Ascending aorta (tissue), 2 donors: ENCODE measurements at places on chromosomes 16 and 17. TPM values are rescaled to one million over a fixed set of nuclear protein-coding genes. Genes with fewer than 3 reads are reported as not detected.

- DNase-seq: no peak
Observed at GRCh38 chr16:728131-728889, 1.4 kb downstream of the HAGHL start.

DNA sequence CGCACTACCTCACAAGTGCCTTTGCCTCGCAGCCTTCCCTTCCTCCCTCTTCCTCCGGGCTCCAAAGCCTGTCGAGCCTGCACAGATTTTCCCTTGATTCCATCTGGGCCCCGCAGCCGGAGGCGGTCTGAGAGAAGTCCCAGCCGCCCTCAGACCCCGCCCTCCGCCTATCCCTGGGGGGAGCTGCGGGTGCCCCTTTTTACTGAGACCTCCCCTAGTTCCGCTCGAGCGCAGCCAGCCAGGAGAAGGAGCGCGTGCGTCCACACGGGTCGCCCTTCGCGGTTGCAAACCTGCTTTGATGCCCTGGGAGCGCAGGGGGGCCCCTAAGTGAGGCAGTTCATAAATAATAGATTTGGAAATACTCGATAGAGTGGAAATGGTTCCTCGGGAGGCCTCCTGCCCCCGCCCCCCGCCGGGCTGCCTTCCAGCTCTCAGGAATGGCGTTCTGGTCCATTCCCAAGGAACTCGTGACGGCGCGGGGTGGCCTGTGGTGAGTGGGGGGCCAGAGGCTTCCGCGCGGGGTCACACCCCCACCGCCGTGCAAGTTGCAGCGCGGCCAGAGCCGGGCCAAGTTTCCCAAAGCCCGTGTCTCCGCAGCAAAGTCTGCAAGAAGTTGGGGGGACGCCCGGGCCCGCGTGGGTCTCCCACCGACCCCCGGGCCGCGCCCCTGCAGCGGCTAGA lies 610 bp downstream of the C16orf74 start:
- DNase-seq: no peak

CDRT15 gene
- total RNA-seq: not detected

TBC1D16 gene
- total RNA-seq: 55.6 TPM

GRCh38 chr16:68470461-68471150 lies 22.3 kb upstream of the SMPD3 start:
- DNase-seq: no peak

GRCh38 chr16:21646721-21647561 lies 5.5 kb downstream of the IGSF6 start:
- DNase-seq: no peak

TMEM100 gene
- 1.7 TPM for total RNA-seq

DNA sequence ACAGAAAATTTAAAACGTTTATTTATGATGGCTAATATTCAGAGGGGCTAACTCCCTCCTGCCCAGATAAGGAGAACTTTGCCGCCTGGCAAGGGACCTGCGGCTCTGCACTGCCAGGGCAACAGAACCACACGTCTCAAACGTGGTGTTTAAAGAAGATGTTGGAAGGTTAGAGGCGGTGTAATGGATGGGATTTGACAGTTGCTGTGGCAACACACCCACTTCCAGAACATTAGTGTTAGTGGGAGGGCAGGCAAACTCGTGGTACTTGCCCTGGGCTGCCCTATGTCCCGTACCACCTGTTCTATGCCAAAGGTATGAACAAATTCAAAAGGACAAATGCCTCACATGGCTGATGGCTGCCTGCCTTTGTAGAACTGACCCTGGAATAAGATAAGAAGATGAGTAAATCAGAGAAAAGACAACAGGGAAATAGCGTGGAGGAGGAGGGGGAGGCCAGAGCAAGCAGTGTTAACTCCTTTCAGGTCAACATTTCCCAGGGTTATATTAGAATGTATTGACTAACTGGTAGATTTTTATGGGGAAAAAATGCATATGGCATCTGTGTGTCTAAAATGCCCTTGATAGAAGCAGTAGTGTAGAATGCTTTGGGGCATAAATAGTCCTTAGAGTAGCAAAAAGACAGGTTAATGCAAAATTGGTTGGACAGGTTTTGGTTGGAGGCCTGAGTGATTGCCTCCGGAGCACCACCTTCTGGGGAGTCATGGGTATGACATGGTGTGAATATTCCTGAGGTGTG lies 30.8 kb downstream of the HLF start:
- no peak for DNase-seq

SP6 gene
- 0.11 TPM for total RNA-seq

DNA sequence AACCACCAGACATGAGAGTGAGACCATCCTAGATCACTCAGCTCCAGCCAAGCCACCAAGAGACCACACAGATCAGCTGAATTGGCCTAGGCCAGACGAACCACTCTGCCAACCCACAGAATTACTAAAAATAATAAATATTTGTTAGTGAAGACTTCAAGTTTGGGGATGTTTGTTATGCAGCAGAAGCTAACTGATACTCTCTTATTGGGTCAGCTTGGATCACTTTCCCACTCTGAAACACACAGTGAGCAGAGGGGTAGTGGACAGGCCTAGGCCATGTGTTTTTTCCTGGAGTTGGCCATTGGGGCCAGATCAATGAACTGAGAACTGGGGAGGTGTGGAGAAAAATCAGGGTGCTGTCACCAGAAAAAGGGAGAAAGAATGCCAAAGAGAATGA lies 15.6 kb upstream of the ITPRIPL2 start:
- DNase-seq: no peak

- no peak for DNase-seq
Observed at GRCh38 chr17:67884741-67885140, 59.4 kb downstream of the BPTF start.

SLC35B1 gene
- total RNA-seq: 123 TPM

KRTAP1-5 gene
- not detected for total RNA-seq

MYH1 gene
- total RNA-seq: not detected

GRCh38 chr17:27526604-27527002 lies 70.4 kb downstream of the KSR1 start:
- no peak for DNase-seq

TK1 gene
- not detected for total RNA-seq

CTRB1 gene
- not detected for total RNA-seq

DNA sequence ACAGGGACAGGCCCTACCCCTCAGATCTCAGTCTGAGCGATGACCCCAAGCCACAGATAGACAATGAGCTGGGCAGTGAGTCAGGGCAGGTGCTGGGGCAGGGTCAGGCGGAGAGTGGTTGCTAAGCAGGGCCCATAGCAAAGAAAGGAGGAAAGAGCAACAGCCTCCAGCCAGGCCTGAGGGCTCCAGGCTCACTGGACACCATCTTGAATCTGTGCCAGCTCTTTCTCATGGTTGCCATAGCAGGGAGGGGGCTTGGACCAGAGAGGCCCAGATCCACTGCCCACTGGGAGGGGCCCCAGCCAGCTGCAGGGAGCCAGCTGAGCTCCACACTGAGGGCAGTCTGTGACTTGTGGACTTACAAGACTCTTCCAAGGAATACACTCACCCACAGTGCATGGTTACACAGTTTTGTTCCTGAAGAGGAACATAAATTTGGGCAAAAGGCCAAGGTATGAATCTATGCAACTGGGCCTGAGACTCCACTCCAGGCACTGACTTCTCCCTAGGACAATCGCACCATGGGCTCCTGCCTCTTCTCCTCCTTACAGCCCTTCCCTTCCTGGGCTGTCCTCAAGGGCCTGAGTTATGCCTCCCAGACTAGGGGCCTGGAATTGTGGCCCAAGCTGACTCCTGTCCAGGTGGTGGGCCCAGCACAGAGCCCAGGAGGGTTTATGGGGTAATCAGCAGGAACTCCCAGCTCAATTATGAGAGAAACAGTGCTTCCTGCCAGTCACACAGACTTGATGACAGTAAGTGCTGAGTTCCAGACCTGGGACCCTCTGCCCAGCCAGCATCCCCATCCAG lies 59.9 kb downstream of the BEAN1 start:
- DNase-seq: no peak

GRCh38 chr16:81616321-81617020 lies 162.6 kb upstream of the PLCG2 start:
- no peak for DNase-seq

STUB1 gene
- 258 TPM for total RNA-seq

GRCh38 chr16:86994215-86994614 lies 323.0 kb downstream of the C16orf95 start:
- DNase-seq: no peak

GPS2 gene
- total RNA-seq: 52.4 TPM

GRCh38 chr17:72506773-72507172 lies 386.0 kb downstream of the SOX9 start:
- no peak for DNase-seq

SLFN12L gene
- total RNA-seq: not detected

SLC35G6 gene
- total RNA-seq: not detected

TMEM98 gene
- total RNA-seq: 50.6 TPM

DNA sequence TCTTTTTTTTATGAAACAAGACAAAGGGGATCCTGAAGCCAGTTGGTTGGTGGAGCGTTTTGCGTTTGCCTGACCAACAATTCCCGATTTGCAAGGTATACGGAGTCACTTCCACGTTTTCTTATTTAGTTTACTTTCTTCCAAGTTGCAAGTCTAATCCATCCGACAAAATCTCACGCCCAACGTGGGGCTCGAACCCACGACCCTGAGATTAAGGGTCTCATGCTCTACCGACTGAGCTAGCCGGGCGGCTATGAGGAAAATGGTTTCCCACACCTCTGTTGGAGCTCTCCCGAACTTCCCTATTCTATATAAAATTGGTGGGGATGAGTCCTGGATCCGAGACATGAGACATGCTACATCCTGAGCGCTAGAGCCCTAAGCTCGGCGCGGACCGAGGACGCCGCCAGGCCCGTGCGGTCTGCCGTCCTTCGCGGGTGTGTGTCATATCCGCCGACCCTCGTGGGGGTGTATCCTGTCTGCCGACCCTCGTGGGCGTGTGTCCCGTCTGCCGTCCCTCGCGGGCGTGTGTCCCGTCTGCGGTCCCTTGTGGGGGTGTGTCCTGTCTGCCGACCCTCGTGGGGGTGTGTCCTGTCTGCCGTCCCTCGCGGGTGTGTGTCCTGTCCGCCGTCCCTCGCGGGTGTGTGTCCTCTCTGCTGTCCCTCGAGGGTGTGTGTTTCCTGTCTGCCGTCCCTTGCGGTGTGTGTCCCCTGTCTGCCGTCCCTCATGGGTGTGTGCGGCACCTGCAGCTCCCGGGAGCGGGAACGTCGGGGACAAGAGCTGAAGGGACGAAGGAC lies 22.6 kb downstream of the ZNF213 start:
- DNase-seq: peak; percentile 83

TBC1D3K gene
- not detected for total RNA-seq

DNA sequence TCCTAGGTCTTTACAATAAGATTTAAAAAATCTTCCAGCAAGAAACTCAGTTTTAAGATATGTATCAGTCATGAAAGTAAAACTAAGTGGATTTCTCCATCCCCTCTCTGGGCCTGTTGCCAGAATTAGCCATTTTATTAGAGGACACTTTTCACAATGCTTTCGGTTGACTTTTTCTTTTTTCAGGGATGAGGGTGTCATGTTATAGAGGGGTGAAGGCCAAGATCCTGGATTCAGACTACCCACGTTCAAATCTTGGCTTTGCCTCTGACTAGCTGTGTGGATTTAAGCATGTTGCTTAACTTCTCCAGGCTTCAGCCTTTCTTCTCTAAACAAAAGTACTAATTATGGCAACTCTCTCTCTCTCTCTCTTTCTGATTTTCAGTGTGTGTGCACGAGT lies 111.7 kb upstream of the COX10 start:
- DNase-seq: no peak

GRCh38 chr16:73095885-73096421 lies 48.0 kb upstream of the ZFHX3 start:
- no peak for DNase-seq
